Right lobe of liver (tissue), 6 donors: ENCODE measurements at places on chromosomes 5 and 9.

DNA sequence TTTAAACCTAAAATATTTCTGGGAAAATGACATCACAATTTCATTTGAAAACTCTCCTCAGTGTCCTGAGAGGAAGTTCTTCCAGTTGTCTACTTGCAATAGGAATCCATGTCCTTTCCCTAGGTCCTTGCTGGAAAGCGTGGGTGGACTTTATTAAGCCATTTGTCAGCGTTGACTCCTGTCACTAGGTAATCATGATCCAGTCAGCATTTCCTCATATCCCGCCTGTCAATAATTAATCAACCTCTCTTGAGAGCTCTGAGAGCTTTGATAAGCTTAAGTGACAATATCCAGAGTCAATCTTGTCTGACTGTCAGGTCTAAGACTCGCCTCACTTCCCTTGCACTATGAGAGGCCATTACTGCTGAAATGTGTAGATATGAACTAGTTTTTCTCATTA lies 107.2 kb upstream of the SLIT3 start:
- no peak for DNase-seq

GRCh38 chr9:108787690-108788048 lies 68.1 kb downstream of the ACTL7B start:
- no peak for DNase-seq

- no peak for DNase-seq
These were observed 98.9 kb downstream of the CFAP95 start for GRCh38 chr9:69919461-69920061.

GRCh38 chr5:159362220-159362619 lies 31.9 kb upstream of the IL12B start:
- no peak for DNase-seq

DNA sequence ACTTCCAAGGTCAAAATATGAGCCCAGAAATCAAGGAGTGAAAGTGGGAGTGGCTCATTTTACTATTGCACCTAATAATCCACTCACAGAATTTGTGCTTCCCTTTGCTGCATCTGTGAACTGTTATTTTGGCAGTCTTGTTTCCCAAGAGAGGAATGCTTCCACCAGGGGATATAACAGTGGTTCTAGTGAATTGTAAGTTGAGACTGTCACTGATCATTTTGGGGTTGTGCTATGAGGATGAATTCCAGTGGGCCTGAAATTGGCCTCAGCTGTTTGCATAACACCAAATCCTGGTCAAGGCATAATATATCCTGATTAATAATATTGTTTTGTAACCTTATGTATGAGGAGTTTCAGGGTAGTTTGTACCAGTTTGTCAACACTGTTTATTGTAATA lies 14.4 kb downstream of the FAM200C start:
- DNase-seq = no peak
